NCI-H2029 treated with DMSO at 0.1 percent for 48 hours (cell line): ENCODE measurements at places on chromosomes 2 and 18.

DNA sequence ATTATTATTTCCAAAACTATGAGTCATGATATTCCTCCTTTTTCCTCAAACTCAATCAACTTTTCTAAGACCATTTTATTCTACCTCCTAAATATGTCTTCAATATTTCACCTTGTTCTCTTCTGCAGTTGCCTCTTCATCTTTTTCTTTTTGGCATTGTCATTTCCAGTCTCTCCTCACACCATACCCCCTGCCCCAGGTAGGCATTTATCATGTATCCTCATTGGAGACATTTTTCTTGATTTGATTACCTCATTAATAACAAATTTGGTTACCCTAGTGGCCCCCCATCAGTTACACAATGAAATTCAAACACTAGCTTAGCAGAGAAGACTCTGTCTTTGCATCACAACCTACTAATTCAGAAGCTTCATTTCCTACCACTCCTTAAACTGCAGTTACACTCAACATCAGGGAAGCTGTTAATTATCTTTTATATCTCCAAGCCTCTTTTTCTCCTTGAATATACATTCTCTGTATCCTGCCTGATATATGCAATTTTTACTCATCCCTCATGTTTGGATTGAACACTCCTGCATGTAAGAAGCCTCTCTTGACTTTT lies 133.0 kb downstream of the IKZF2 start:
- DNase-seq: no peak

- no peak for DNase-seq
These were observed 6.6 kb downstream of the BCL11A start for GRCh38 chr2:60546756-60547420.

DNA sequence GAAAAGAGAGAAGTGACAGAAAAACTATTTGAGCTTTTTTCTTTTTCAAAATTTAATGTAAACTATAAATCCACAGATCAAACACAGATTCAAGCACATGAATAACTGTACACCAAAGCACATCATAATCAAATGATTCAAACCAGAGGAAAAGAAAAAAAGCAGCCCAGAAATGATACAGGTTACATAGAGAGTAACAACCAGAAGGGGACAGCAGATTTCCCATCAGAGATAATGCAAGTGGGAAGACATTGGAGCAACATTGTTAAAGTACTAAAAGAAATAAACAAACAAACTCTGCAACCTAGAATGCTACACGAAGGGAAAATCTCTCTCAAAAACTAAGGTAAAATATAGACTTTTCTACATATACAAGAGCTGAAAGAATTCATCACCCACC lies 34.5 kb downstream of the CMPK2 start:
- no peak for DNase-seq

DNA sequence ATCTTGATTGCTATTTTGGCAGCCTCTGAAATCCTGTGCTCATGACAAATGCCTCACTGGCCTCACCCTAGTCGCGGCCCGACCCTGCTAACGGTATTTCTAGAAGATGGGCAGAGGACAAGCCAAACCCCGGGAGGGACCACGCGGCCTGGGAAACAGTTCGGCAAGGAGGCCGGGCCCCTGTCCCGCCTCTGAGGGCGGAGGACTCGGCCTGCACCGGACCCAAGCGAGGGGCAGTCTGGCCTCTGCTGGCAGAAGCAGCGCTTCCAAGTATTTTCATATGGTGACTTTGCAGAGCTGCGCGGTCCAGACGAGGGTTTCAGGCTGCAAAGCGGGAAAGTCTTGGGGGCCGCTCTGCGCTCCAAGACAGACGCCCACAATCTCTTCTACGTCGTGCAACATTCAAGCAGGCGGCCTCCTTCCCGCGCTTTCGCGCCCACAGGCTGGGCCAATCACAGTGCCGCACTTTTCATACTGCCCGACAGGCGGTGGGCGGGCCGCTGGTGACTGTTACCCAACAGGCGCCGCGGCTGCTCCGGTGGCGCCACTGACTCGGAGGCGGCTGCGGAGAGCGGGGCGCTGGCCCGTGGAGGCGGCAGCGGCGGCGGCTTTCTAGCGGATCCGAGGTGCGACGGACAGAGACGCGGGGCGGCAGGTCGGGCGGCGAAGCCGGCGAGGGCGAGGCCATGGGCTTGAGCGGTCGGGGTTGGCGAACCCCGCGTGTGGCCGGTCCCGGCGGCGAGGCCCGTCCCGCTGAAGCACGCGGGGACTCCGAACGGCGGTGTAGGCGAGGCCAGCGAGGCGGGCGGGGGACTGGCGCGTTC lies at the start of gene RBM44:
TSS of gene RBM44 (plus strand) at position 544 of the 824 bp plus-strand sequence. CDS start 14,831 bp downstream, outside the sequence.
- DNase-seq: no peak

DNA sequence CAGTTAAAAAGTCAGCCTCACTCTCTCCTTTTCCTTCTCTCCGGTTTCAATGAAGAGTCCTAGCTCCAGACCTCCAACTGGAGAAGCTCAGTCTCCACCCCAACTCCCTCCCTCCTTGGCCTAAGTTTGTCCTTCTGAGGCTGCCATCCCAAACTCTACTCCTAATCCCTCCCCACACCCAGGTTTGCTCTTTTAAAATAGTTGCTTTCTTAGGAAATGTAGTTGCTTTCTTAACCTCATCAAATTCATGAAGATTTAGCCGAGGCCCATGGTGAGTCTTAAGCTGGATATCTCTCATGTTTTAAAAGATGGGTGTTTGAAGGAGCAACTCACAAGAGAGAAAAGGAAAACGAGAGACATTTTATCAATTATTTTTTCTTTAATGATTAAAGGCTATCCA lies 937 bp upstream of the LANCL1 start:
- DNase-seq: no peak

GRCh38 chr2:196538646-196539045 lies 100.9 kb upstream of the CCDC150 start:
- no peak for DNase-seq
